ENCODE measurements at places on chromosomes 3 and 15. TPM values are rescaled to one million over a fixed set of nuclear protein-coding genes. Genes with fewer than 3 reads are reported as not detected.

The COL6A6 gene
- total RNA-seq, result not detected

The SEMA5B gene
- total RNA-seq, result 0.26 TPM

The SHF gene
- total RNA-seq, result 0.65 TPM

The CHRM5 gene
- 0.06 TPM for total RNA-seq

The OSBPL10 gene
- 22.9 TPM for total RNA-seq

The CYP1A1 gene
- 1.7 TPM for total RNA-seq

The C15orf62 gene
- total RNA-seq, result not detected

The EEFSEC gene
- 9.8 TPM for total RNA-seq

The GOLGA8O gene
- 0.37 TPM for total RNA-seq

The TMC3 gene
- total RNA-seq, result not detected

The SORD gene
- total RNA-seq, result 30.5 TPM

The CCR8 gene
- not detected for total RNA-seq

The IMPG2 gene
- total RNA-seq, result not detected

The TMCO5A gene
- total RNA-seq, result not detected

The GLDN gene
- total RNA-seq, result not detected

The ARPIN gene
- total RNA-seq, result 13.6 TPM

The MELTF gene
- total RNA-seq, result 52.2 TPM

The SLC2A2 gene
- not detected for total RNA-seq

The PDZRN3 gene
- not detected for total RNA-seq

The CCDC54 gene
- total RNA-seq, result not detected

All from A549 treated with GW870086 at 1 μM for 4 hours (cell line).